ENCODE measurements at places on chromosomes 5 and 9.

GRCh38 chr5:178496642-178497041 is 93.6 kb downstream of the COL23A1 start:
- no peak for DNase-seq

DNA sequence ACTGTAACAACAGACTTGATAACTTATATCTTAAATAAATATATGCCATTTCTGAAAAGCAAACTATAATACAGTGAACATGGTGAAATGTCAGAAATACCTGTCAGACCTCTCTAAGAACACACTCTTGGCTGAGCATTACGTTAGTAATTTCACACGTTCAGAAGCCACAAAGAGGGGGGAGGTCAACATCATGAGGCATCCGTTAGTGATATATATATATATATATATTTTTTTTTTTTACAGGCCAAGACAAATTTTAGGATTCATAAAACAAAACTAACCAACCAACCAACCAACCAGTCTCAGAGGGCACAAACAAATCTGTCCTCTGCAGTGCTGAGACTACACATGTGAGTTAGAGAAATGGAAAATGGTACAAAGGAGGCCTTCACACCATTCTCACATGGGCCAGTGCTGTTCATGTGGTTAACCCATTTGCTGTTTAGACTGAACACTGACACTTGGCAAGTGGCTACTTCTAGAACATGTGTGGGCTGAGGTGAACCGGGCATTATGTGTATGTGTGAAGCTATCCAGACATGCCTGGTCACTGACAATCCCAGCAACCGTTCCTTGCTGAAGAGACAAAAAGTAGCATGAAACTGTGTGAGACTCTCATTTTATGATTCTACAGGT is 54.5 kb downstream of the ELL2 start:
- DNase-seq, result no peak

GRCh38 chr9:13942695-13943094 is 371.2 kb downstream of the NFIB start:
- no peak for DNase-seq

- DNase-seq, result no peak
Measured at GRCh38 chr9:20603524-20604268, 18.6 kb downstream of the MLLT3 start.

- no peak for DNase-seq
Measured at GRCh38 chr5:148978370-148979082, 84.3 kb downstream of the SH3TC2 start.

- no peak for DNase-seq
Measured at GRCh38 chr5:153809166-153809565, 229.5 kb downstream of the FAM114A2 start.

DNA sequence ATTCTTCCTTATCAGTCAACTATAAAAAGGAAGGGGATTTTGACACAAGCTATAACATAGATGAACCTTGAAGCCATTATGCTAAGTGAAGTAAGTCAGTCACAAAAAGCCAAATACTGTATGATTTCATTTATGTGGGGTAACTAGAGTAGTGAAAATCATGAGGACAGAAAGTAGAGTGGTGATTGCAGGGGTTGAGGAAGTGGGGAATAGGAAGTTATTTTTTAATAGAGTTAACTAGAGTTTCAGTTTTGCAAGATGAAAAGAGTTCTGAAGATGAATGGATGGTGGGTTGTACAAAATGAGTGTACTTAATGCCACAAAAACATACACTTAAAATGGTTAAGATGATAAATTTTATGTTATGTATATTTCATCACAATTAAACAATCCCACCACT is 65.4 kb upstream of the FAM174A start:
- DNase-seq, result no peak

DNA sequence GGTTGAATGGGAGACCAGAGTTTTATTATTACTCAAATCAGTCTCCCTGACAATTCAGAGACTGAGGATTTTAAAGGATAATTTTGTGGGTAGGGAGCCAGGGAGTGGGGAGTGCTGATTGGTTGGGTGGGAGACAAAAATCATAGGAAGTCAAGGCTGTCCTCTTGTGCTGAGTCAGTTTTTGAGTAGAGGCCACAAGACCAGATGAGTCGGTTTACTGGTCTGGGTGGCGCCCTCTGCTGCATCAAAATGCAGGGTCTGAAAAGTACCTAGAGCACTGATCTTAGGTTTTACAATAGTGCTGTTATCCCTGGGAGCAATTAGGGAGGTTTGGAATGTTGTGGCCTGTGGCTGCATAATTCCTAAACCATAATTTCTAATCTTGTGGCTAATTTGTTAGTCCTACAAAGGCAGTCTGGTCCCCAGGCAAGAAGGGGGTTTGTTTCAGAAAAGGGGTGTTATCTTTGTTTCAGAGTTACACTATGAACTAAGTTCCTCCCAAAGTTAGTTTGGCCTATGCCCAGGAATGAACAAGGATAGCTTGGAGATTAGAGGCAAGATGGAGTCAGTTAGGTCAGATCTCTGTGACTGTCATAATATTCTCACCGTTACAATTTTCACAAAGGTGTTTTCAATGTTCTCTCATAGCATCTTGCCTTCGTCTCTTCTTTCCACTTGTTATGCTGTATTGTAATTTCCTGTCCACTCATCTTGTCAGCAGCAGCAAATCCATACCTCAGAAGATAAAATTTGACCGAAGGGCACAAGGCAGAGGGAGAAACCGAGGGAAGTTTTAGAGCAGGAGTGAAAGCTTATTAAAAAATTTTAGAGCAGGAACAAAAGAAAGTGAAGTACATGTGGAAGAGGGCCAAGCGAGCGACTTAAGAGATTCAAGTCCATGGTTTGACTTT is 59.2 kb upstream of the CLINT1 start:
- DNase-seq, result peak; percentile 50

Measured in stimulated activated CD4-positive, alpha-beta T cell treated with anti-CD3 and anti-CD28 coated beads, Interleukin-15, amount 100 ng/mL, for 1 hour (primary cell).